Mucosa of gallbladder (tissue), 1 donor: ENCODE measurements at places on chromosomes 2 and 18. TPM values are rescaled to one million over a fixed set of nuclear protein-coding genes. Genes with fewer than 3 reads are reported as not detected.

The LOXHD1 gene
- total RNA-seq, result 0.12 TPM

The ACADL gene
- 3.8 TPM for total RNA-seq

- DNase-seq, result no peak
These were observed 4.1 kb downstream of the SFTPB start for GRCh38 chr2:85663594-85664565.

- DNase-seq, result no peak
These were observed 36.9 kb upstream of the VWA3B start for GRCh38 chr2:98050070-98050469.

- no peak for DNase-seq
These were observed 29.1 kb downstream of the XIRP2 start for GRCh38 chr2:166917415-166917814.

DNA sequence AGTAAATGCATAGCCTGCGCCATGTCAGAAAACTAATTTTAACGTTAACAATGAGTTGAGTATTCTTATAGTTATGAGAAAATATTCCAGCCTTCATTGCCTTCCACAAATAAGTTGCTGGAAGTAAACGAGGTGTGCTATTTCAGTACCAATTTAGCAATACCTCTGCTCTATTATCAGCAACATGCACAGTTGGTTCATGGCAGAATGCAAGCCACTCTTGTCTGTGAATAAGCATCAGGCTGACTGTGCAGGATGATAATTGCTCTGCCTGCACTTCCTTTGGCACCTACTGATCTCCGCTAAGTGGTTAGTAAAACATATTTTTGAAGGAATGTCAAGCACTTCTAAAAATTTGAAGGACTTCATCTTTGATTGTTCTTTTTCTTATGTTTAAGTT lies 261.9 kb upstream of the SIX3 start:
- no peak for DNase-seq
